ENCODE measurements at places on chromosomes 5 and 9.
A peak's percentile ranks its signal among the peaks of the same experiment; 100 is the strongest.

DNA sequence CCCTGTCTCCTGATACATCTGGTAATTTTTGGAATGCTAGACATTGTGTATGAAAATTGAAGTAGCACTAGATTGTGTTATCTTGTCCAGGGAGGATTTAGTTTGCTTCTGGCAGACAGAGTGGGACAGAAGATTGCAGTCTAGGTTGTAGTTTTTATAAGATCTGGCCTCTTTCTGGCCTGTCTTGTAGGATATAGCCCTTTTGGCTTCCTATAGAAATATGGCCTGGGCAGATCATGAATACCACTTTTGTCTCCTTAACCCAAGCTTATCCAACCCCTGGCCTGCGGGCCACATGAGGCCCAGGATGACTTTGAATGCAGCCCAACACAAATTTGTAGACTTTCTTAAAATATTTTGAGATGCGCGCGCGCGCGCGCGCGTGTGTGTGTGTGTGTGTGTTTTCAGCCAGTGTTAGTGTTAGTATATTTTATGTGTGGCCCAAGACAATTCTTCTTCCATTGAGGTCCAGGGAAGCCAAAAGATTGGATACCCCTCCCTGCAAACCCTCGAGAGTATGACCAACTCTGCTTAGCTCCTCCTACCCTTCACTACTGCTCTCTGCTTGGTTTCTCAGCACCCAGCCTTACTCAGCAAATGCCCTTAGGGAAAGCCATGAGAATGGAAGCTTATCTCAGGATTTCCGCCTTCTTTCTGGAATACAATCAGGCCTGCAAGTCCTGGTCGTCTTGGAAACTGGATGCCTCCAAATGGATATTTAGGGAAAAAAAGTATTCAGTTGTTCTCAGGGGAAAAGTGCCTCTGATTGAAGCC lies 26.5 kb downstream of the ANKRD33B start:
- DNase-seq = peak; percentile 96

- peak; percentile 26 for DNase-seq
Measured at GRCh38 chr9:99085949-99086948, 18.7 kb upstream of the TGFBR1 start.

DNA sequence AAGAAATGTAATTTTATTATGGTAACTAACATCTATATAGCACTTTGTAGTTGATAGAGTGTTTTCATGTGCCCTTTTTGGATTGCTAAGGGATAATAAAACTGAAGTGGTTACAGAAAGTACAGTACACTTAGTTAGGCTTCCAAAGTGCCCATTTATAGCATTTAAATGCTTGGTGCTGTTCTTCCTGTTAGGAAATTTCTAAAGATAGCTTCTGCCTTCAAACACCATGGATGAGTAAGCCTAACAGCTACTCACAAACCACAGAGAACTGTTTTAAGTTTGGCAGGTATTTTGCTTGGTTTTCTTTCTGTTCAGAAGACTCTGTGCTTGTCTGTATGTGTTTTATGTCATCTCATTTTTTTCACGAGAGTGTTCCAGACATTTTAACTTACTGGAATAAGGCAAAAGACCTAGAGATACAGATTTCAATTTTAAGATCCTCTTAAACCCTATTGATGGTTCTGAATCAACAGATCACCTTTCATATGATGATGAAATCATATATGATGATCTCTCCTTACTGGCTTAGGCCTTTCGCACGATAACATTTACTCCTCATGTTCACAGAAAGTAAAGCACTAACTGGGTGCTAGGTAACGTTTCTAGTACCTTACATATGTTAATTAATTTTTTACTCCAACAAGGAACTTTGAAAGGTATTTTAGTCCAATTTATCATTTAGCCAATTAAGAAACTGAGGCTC lies 4.4 kb downstream of the RIMOC1 start:
- peak; percentile 55 for DNase-seq

GRCh38 chr9:130660683-130661450 lies 3.5 kb upstream of the PRDM12 start:
- DNase-seq = no peak

GRCh38 chr9:3125602-3126405 lies 281.9 kb upstream of the PUM3 start:
- no peak for DNase-seq

DNA sequence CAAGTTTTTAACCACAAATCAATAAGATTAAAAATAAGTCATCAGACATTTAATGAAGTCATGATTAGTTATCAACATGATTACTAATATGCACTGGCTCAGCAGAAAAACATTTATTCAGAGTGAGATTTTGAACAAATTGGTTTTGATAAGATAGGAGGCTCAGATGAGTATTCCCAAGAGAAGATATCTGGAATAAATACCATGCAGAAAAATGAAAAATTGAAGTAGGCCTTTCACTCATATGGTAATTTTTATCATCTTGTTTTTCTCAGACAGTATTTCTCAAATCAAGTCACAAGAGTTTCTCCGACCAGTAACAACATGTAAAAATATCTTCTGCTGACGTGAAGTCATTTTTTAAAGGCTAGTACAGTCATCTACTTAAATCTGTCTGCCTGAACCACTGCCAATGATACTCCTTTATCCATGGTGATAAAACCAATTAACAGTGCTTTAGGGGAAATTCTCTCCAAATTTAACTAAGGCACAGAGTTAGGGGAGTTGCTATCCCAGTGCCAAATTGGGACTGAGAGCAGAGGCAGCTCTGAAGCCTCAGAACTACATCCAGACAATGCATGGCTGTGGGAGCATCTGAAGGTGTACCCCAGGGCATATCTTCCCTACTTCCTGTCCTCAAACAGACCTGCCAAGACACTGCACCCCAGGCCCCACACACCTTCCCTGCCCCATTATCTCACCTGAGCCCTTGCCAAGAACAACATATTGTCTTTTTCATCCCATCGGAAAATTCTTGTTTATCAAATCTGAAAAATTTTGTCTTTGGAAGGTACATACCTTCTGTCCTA lies 105.5 kb upstream of the TSLP start:
- DNase-seq = peak; percentile 34

DNA sequence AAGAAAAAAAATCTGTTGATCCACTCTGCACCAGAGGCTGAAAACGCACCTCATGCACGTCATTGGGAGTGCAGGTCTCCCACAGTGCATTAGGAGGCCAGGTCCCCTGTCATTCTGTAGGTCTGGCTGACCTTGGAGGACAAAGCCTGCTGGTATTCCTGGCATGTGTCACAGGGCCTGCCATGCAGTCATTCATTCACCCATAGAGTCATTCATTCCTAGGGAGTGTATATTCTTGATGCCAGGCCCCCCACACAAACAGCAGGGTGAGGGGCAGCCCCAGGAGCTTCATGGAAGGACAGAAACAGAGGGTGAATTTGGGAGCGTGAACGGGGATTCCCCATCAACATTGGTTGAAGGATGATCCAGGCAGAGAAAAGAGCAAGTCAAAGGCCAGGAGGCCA lies 2.2 kb downstream of the GBGT1 start:
- no peak for DNase-seq

- DNase-seq = no peak
Measured at GRCh38 chr9:102767076-102767475, 228.1 kb upstream of the CYLC2 start.

- peak; percentile 64 for DNase-seq
Measured at GRCh38 chr9:110746211-110746930, 77.8 kb downstream of the MUSK start.

DNA sequence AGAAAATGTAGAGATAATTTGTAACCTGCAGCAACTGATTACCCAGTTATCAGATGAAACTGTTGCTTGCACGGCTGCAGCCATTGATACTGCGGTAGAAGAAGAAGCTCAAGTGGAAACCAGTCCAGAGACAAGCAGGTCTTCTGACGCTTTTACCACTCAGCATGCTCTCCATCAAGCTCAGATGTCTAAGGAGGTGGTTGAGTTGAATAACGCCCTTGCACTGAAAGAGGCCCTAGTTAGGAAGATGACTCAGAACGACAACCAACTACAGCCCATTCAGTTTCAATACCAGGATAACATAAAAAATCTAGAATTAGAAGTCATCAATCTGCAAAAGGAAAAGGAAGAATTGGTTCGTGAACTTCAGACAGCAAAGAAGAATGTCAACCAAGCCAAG lies 1.7 kb downstream of the KIF4B start:
- no peak for DNase-seq

Data from fibroblast of pulmonary artery (primary cell).